ENCODE measurements at places on chromosomes 7 and 10.

DNA sequence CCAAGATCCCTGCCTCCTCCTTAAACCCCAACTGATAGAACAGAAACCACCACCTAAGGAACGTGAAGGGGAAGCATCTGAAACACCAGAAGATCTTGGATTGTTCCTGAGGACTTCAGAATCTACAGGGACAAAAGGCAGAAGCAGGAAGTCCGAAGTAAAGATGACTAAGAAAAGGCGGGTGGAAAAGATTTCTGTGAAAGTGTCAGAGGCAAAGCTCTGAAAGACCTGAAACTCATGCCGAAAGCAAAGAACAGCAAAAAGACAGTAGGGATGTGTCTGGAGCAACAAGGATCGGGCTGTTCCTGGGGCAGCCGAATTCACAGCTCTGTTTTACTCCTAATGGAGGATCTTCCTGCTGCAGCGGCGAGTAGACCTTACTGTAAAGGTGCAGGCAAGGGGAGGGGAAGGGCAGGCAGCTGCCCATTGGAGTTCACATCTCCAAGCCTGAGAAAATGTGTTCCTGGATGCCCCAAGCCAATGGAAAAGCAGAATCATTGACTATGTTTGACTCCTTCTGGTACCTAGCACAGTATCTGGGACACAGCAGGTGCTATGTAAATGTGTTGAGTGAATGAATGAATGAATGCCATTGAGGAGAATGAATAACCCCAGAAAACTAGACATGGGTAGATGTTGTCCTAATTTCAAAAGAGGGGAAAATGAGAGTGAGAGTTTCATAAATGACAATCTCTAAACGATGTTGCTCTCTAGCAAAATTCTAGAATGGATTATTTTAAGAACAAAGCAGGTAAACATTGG, 40.4 kb downstream of the PDIA4 start:
- DNase-seq, result no peak

DNA sequence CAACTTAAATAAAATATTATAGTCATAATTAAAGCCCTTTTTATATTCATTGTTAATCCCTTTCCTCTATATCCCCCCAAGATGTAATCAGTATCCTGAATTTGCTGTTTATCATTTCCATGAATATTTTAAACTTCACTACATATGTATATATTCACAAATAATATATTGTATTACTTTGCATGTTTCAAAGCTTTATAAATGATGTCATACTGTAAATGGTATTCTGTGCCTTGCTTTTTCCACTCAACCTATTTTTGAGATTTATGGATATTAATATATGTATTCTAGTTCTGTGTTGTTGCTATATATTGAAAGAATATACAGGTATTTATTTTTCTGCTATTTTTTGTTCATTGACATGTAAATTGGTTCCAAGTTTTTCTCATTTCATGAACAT, 173.1 kb downstream of the CCDC71L start:
- DNase-seq, result no peak

GRCh38 chr10:21388589-21388988, 136.9 kb downstream of the SKIDA1 start:
- DNase-seq, result no peak

- DNase-seq, result no peak
Measured at GRCh38 chr7:25598765-25599164, 370.5 kb upstream of the NPVF start.

GRCh38 chr10:128537834-128538330, 411.7 kb upstream of the MKI67 start:
- DNase-seq, result no peak

- no peak for DNase-seq
Measured at GRCh38 chr10:1124796-1125195, 68.6 kb downstream of the WDR37 start.

DNA sequence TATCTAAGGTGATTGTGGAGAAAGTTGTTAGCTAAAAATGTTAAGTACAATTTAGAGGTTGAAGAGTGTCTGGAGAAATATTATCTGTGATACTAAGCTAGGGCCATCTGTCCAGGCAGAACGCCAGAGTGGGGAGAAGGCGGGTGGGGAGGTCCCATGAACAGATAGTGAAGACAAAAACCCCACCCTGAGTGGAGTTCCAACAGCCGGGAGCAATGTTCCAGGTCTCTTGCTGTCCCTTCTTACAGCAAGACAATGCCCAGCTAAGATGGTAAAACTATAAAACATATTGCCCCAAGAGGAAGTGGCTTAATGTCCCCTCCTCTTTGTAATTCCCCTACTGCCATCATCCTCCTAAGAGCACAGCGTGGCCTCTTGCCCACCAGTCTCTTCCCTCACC, 10.4 kb upstream of the IL15RA start:
- no peak for DNase-seq

- DNase-seq, result no peak
Measured at GRCh38 chr10:73906524-73907447, 4.1 kb upstream of the PLAU start.

- no peak for DNase-seq
Measured at GRCh38 chr7:27249724-27250556, 7.3 kb downstream of the EVX1 start.

- DNase-seq, result no peak
Measured at GRCh38 chr7:112802406-112802805, 12.2 kb upstream of the TMEM168 start.

GRCh38 chr10:1188558-1189135, 132.5 kb downstream of the WDR37 start:
- no peak for DNase-seq

GRCh38 chr7:64320547-64321513, 7.1 kb downstream of the ZNF736 start:
- DNase-seq, result no peak

DNA sequence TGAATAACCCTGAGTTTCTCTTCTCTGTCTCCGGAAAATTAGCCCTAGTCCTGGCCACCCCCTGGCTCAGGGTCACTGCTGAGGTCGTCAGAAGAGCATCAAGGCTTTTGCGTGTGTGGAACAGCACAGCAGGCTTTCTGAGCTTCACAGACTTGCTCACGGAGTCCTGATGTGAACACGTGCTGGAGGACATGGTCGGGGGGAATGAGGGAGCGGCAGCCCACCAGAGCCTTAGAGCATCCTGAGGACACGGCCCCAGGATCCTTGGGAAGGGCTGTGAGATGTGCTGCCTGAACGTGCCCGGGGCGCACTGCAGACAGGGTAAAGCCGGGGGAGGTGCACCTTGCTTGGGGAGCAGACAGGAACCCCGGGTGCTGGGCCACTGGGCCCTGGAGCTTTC, 28.8 kb downstream of the TMEM120A start:
- DNase-seq, result no peak

- no peak for DNase-seq
Measured at GRCh38 chr7:84162584-84162983, 32.0 kb downstream of the SEMA3A start.

DNA sequence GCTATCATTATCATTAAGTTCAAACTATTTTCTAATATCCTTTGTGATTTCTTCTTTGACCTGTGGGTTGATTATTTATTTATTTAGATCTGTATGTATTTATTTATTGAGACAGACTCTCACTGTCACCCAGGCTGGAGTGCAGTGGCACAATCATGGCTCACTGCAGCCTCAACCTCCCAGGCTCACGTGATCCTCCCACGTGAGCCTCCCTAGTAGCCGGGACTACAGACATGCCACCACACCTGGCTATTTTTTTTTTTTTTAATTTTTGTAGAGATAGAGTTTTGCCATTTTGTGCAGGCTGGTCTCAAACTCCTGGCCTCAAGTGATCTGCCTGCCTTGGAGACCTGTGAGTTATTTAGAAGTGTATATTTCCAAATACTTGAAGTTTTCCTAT, 28.7 kb upstream of the MRPS16 start:
- no peak for DNase-seq

- no peak for DNase-seq
Measured at GRCh38 chr7:66176914-66177313, 28.2 kb upstream of the TPST1 start.

DNA sequence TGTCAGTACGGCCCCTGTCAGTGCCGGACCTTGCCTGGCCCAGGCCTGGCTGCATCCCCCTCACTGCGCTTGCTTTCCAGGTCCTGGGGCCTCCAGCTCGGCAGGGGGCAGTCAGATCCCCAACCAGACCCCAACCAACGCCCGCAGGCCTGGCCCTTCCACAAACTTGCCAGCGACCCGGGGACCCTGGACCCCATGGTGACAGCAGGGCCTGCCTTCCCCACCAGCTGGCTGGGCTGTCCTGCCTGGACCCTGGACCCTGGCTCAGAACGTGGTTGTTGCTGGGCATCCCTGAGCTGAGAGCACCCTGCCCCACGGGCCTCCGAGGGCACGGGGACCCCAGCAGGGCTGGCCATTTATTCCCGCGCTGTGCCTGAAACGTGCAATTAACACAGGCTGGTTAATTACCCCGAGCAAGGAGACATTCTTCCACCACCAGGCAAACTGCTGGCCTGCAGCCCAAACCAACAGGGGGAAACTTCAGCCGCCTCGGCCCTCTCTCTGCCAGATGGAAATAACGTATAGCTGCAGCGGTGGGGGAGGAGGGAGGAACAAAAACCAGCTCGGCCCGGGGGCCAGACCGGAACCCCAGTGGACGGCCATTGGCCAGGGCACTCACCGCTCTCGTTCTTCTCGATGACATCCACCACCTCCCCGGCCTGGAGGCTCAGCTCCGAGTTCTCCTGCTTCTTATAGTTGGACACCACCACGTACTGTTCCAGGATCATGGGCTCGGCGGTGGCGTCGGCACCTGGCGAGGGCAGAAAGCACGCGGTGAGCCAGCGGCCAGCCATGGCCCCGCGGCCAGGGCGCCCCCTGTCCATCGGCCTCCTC, 167.1 kb downstream of the NEURL1 start:
- no peak for DNase-seq

DNA sequence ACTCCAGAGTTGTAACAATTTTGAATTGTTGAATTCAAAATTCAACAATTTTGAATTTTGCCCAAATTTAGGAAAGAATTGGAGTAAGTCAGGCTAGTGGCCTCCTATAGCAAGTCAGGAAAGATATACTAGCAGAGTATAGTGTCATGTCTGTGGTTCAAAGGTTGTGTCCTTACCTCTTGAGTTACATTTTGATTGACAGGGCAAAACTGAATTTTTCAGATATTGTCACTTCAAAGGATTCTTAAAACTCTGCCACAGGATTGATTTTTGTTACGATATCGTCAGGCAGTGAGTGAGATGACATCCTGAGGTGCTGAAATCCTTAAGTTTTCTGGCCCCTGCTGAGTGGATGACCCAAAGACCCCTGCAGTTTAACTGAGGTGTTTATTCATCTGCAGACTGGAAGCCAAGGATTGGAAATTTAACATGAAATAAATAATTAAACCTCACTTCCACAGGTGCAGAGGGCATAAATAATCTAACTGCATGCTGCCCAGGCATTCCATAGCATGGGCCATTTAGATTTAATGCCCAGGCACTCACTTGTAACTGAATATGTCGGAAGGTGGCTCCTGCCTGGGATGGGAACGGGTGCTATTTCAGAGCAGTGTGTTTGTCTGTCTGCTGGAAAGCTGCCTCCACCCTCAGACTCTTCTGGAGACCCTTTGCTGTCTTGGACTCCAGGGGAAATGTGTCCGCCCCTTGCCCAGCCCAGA, 50.8 kb downstream of the RBM20 start:
- no peak for DNase-seq

DNA sequence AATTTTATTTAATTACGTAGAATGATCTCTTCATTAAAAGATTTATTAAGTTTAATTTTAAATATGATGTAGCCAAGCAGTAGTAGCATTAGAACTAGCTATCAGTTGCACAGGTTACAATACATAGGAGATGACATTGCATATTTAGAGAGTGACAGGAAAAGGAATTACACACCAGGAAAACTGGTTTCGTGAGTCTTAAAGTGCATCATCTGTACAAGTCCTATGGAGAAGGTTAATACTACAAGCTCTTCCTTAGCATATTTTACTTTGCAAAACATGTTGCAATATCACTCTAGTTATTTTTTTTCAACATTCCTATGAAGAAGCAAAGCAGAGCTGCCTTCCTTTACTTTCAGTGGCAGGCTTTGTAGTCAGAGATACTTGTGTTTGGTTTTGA, 20.2 kb upstream of the SEM1 start:
- DNase-seq, result no peak

DNA sequence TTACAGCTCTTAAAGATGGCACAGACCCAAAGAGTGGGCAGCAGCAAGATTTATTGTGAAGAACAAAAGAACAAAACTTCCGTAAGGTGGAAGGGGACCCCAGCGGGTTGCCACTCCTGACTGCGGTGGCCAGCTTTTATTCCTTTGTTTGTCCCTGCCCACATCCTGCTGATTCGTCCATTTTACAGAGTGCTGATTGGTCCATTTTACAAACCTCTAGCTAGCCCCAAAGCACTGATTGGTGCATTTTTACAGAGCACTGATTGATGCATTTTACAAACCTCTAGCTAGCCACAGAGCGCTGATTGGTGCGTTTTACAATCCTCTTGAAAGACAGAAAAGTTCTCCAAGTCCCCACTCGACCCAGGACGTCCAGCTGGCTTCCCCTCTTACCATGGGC, 16.8 kb upstream of the CCSER2 start:
- DNase-seq, result no peak

GRCh38 chr10:47058961-47059391, 147.7 kb downstream of the PTPN20 start:
- no peak for DNase-seq

GRCh38 chr7:47451851-47452205, 130.1 kb downstream of the TNS3 start:
- DNase-seq, result no peak

- no peak for DNase-seq
Measured at GRCh38 chr7:67807826-67808225, 811.2 kb downstream of the TYW1 start.

DNA sequence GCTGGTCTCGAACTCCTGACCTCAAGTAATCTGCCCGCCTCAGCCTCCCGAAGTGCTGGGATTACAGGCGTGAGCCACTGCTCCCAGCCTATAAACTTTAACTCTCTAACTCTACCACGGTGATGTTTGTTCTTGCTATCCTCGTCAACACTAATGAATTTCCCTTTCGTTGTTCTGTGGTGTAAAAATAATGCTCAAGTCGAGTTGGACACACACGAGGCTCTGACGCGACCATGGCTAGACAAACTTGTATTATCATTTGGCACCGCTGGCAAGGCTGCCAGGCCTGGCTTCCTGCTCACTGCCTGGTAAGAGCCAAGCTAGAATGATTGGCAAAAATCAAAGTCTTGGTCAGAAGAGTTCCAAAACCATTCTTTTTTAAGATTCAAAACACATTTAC, 167.0 kb upstream of the KLF6 start:
- no peak for DNase-seq

GRCh38 chr7:135333200-135333599, 99.6 kb downstream of the STRA8 start:
- DNase-seq, result no peak

DNA sequence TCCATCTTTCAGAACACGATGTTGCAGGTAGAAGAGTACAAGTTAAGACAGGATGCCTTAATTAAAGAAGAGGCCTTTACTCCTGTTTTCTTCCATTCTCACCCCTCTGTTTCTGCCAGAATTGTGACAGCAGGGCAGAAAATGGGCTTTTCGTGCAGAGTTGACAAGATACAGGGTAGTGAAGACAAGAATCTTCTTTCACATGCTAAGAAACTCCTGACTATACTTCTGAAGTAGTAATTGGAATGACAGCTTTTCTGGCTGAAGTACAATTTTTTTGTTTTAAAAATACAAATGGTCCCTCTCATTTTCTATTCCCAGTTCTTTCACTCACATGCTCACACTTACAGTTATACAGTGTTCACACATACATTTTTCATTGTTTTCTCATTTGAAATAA, 22.1 kb downstream of the HDAC9 start:
- no peak for DNase-seq

GRCh38 chr10:129426606-129427005, 40.4 kb upstream of the MGMT start:
- DNase-seq, result no peak
